ENCODE measurements at places on chromosomes 6 and 20.

- DNase-seq = no peak
Observed at GRCh38 chr6:106557837-106558236, 71.5 kb downstream of the RTN4IP1 start.

GRCh38 chr6:946546-946945 lies 253.6 kb upstream of the EXOC2 start:
- DNase-seq = no peak

DNA sequence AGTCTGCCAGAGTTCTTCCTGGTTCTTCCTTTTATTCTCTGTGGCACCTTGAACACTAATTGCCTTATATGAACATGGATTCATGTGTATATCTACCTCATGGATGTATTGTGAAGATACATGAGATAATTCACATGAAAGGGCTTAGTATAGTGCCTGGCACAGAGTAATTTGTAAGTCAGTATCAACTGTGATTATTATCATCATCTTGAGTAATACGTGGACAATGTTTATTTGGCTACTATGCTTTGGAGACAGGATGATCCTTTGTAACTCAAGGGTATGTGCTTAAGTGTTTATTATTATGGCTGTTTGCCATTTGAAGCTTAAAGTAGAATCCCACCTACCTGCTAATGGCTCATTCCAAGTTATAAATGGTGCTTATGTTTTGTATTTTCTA lies 16.0 kb downstream of the DOP1A start:
- DNase-seq = no peak

GRCh38 chr20:38076548-38076947 lies 43.0 kb downstream of the RPRD1B start:
- DNase-seq = no peak

DNA sequence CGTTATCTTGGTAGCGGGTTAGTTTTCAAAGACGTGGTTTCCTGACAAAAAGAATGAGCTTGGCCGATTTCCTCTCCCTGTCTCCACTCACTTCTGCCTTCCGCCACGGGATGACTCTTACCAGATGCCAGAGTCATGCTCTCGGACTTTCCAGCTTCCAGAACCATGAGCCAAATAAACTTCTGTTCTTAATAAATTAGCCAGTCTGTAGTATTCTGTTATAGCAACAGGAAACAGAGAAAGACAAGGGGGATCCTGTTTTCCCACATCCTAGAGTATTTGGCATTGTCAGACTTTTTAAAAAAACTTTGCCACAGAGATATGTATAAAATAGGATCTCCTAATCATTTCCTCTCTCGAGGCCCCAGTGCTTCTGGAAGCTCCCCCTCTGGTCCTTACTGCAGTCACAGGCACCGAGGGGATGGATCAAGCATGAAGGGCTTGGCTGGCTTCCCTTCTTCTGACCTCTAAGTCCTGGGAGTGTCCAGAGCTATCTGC lies 84.9 kb upstream of the NAA20 start:
- no peak for DNase-seq

DNA sequence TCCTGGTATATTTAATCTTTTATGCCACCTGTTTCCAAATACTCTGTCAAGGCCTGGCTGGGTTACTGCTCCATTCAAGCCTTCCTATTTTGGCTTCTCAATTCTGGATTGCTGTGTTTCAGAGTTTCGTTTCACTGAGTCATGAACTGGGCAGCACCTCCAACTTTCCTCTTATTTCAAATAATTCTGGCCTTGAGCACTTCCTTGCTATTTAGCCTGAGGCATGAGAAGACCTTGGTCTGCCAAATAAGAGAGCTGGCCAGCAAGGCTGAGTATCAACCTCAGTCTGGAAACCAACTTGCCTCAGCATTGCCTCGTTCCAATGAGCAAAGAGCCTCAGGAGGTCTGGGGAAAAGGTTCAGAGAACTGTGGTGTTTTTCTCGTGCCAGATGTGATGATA lies 66.6 kb downstream of the TNFAIP3 start:
- no peak for DNase-seq

DNA sequence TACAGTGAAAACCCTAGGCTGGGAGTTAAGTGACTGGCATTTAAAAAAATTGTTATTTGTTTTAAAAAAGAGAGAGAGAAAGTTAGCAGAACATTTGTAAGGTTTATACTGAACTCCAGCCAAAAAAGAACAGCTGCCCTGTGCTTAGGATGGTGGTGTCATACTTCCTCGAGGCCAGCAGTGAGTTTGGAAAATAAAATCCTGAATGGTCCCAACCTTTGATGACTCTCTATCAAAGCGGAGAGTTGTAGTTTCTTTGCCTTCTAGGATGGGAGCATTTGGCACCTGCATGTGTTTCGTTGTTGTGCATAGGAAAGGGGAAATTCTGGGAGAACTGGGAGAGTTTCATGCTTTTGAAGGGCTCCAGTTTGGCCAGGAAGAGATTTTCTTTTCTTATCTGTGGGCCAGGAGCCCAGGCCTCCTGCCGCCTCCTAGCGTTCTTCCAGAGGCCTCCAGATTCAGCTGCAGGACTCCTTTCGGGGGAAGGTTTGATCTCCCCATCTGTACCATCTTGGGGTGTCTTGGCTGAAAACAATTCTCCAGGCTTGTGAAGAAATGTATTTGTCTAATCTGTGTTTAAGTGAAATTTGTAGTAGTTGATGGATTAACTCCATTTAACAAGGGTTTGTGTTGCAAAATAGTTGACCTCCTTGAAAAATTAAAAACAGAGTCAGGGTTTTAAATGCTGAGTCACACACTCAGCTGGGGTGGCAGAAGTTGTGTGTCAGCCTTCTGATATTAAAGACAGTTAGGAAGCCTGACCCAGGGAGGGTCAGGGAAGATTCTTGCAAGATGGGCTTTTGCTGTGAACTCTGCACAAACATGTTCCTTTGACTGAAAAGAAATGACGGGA lies 63.4 kb downstream of the TXNDC5 start:
- no peak for DNase-seq

- no peak for DNase-seq
Observed at GRCh38 chr6:81818901-81819361, 66.5 kb upstream of the TENT5A start.

GRCh38 chr20:35368666-35369423 lies 42.9 kb downstream of the UQCC1 start:
- no peak for DNase-seq

DNA sequence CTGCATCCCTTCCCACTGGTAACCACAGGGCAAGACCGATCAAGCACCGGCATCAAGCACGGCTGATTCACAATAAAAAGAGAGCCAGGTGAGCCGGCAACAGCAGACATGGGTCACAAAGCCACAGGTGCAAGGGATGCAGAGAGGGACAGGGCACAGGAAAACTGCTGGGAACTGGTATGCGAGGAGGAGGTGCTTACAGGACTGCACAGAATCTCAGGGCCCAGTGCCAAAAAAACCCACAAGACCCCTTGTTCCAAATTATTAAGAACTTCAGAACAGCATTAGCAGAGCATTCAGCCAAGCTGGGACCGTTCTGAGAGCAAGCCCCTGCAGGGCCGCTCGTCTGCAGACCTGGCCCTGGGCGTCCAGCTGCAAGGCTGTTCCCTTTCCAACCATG lies 35.4 kb downstream of the BFSP1 start:
- DNase-seq = no peak

DNA sequence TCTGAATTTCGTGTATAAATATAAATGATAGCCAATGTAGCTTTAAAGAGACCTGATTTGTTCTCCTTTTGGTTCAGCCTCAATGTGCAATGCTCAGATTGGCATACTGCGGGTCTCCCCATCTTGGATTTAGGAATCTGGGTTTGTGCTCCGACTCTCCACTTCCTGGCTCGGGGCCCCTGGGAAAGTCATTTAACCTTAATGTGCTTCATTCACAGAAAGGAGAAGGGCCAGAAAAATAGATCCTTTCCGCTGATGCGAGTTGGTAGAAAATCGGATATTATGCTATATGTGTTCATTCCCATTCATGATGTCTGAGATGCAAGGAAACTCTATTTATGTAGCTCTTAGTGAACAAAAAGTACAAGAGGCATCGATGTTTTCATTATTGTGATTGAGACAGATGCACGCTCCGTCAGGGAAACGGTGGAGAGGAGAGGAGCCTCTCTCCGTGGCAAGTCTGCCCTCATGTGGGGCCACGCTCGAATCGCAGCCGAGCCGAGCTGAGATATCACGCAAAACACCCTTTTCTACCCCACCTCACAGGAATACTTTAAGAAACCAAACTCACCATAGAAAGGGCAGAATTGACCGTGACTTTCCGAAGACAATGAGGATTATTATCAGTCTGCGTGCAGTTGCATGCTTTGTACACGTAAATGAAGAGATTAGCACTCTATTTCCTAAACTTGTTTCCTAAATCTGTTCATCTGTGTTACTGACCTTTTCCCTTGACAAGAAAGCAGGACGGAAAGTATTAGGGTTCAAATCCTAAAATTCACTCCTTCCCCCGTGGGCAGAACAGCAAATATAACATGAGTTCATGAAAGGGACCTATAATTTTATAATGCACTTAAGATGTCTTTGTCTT lies 136.6 kb downstream of the COL9A1 start:
- peak; percentile 34 for DNase-seq

DNA sequence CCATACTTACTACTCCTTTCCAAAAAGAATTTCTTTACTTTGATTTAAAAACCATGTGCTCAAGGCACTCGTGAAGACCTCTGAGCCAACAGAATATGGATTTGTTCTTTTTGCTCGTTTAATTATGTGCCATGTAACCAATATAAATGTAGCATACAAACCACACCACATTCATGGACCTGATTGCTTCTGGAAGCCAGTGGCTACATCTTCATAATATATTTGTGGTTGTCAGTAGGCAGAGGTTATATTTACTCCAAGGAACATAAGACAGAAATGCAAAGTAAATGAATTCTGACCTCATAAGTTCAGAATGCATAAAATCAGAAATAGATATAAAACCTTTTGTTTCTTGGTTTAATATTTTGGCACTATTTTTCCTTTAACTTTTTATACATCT lies 373.0 kb downstream of the HDGFL1 start:
- no peak for DNase-seq

DNA sequence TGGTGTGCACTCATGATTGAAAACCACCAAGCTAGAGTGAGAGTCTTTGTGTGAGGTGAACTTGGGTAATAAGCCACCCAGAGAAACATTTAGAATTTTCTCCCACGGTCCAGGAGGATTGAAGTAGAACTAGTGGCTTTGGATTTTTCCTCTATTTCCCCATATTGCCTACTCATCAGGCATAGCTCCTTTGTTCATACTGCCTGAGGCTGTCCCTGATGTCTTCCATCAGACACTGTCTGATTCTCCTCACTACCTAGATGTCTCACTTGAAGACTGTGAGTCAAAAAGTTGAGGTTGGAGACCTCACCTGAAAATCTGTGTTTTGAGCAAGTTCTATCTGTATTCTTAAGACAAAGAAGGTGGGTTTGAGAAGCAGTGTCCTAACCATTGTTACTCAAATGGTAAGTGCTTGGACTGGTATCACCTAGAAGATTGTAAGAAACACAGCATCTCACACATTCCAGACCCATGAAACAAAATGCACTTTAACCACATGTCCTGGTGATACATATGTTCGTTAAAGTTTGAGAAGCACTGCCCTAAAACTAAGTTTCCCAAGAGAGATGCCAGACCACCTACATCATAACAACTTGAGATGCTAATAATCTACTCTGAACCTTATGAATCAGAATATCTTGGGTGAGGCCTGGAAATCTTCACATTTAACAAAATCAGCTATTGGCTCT lies 523.4 kb upstream of the BTBD3 start:
- DNase-seq = no peak

DNA sequence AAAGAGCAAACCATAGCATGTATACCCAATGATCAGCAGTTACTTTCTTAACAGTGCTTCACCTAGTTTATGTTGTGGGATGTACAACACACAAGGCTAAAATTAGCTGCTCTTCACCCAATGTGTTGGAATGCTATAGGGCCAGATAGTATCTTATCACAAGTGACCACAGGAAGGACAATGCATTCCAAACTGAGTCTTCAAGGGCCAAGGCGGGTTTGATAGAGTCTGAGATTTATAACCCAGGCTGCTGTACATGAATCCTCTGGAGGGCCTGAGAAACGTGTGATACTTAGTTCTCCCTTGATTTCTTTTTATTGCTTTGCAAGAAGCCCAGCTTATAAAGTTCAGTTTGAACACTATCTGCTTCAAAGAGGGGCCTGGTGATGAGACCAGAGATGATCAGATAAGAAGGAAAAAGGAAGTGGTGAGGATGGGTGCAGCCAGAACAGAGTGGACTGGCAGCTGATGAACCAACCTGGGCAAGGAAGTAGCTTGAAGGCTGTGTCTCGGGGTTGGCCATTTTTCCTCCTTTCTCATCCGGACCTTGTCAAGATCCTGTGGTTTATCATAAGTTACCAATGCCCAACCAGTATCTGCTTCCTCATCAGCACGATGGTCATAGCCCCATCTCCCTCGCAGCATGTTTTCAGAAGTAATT lies 62.2 kb upstream of the BMP2 start:
- DNase-seq = no peak

DNA sequence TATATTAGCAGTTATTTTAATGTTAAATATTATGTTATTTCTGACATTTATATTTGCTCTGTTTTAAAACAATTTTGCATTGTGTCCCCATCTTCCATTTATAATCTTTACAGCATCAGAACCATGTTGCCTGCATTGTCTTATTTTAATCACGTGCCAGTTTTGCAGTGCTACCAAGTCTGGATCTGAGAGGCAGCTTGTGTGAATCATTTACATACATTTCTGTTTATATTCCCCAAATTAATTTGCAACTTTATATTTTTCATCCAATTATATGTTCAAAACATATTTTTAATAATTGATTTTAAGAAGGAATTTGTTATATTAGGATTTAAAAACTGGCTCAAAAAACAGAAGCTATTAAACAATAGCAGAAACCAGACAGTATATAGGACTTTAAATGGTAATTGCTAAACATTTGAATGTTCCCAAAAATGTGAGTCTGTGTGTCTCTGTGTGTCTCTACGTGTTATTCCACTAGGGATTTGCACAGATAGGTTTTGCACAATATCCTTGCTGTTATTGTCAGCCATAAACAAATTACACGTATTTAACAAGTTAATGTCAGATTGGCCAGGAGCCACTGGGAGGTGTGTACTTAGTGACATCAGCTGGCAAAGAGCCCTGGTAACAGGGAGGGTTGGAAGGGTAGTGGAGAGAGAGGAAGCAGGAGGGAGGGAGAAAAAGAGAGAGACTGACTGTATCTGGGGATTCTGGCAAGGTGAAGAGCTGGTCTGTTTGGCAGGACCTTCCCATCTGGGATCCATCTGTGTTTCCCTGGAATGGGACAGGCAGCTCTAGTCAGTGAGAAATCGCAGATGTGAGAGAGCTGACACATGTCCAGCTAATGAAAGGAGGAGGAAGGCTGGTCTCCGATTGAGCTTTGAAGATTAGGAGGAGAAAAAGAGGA lies 72.1 kb downstream of the CBFA2T2 start:
- DNase-seq = no peak

- DNase-seq = no peak
Observed at GRCh38 chr20:4443016-4443415, 278.7 kb upstream of the PRND start.

DNA sequence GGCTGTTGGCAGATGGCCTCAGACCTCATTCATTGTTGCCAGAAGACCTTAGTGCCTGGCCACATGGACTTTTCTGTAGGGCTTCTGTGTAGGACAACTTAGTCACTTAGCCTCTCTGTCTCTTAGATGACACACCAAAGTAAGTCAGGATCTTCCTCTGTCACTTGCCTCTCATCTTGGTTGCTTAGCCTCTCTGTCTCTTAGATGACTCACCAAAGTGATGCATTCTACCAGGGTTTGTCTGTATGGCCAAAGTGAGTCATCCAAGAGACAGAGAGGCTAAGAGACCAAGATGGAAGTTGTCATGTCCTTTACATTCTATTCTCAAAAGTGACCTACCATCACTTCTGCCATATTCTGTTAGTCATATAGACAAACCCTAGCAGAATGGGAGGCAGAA lies 255.9 kb upstream of the DEFB112 start:
- no peak for DNase-seq

Measured in left lung (tissue), 14 donors.